ENCODE measurements at places on chromosomes 12 and 14. TPM values are rescaled to one million over a fixed set of nuclear protein-coding genes. Genes with fewer than 3 reads are reported as not detected.

PIK3C2G gene
- total RNA-seq = not detected

CLEC7A gene
- not detected for total RNA-seq

NOVA1 gene
- total RNA-seq = 12.7 TPM

PUS1 gene
- 81.2 TPM for total RNA-seq

GRCh38 chr14:76690502-76691105 is 70.7 kb upstream of the VASH1 start:
- H3K27ac ChIP-seq = no peak overlapping the region
- H3K27me3 ChIP-seq = no peaks in the 10 kb centered on the region
- H3K36me3 ChIP-seq = no peaks in the 10 kb centered on the region
- no peak overlapping the region for H3K4me3 ChIP-seq

- no peak overlapping the region for H3K27ac ChIP-seq
- no peak for DNase-seq
- H3K36me3 ChIP-seq = no peaks in the 10 kb centered on the region
- H3K4me1 ChIP-seq = no peaks in the 10 kb centered on the region
- no peak overlapping the region for H3K4me3 ChIP-seq
These were observed 29.4 kb downstream of the SYNE3 start for GRCh38 chr14:95486875-95487668.

- H3K27me3 ChIP-seq = no peaks in the 10 kb centered on the region
- no peak for DNase-seq
- H3K27ac ChIP-seq = no peak overlapping the region
These were observed 73.3 kb downstream of the CEP128 start for GRCh38 chr14:80868260-80868659.

DNA sequence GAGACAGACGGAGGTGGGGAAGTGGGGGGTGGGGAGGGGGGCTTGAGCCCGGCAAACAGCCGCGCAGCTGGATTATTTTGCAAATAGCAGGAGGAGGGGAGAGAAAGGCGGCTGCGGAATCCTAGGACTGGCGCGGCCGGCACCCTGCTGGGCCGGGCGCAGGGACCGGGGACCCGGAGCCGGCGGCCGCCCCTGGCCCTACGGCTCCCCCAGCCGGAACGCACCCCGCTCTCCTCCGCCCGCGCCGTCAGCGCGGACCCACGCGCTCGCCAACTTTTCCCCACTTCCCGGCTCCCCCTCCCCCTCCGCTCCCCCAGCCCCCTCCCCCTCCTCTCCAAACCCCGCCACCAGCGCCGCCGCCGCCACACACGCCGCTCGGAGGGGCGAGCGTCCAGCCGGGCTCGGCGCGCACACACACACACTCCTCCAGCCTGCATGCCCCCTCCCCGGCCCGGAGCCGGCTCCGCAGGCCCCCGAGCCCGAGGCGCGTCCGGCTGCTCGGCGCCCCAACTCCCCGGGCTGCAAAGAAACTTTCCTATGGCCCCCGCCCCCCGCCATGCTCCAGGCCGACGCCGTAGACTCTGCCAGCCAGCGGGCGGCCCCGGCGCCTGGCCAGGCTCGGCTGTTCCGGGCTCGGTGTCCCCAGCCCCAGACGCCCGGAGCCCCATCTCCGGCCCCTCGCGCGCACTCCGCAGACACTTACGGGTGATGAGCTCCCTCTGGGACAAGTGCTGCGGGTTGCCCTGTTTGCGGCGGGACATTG is 1.4 kb downstream of the BCL11B start:
- peak overlapping the region; percentile 81 for H3K4me3 ChIP-seq
- H3K4me1 ChIP-seq = peaks cover 13% of the 10 kb centered on the region
- no peak overlapping the region for H3K27ac ChIP-seq
- 0 out of 2 replicates have a peak, but pooled peaks cover 3% of the 10 kb centered on the region for H3K27me3 ChIP-seq

DNA sequence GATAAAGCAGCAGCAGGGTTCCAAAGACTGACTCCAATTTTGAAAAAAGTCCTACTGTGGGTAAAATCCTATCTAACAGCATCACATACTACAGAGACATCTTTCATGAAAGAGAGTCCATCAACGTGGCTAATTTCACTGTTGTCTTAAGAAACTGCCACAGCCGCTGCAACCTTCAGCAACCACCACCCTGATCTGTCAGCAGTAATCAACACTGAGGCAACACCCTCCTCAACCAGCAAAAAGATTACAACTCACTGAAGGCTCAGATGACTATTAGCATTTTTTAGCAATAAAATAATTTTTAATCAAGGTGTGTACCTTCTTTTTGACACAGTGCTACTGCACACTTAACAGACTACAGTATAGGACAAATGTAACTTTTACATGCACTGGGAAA is 6.6 kb downstream of the CAPRIN2 start:
- no peak for DNase-seq
- H3K27me3 ChIP-seq = no peaks in the 10 kb centered on the region
- no peak overlapping the region for H3K27ac ChIP-seq
- H3K36me3 ChIP-seq = peaks cover 17% of the 10 kb centered on the region
- H3K4me3 ChIP-seq = no peak overlapping the region
- H3K4me1 ChIP-seq = peaks cover 2% of the 10 kb centered on the region

GRCh38 chr14:96204151-96205058 is at the start of gene BDKRB2:
Gene BDKRB2 (plus strand): TSS chr14:96204839. CDS start chr14:96237108, 32,269 bp downstream.
- H3K36me3 ChIP-seq = no peaks in the 10 kb centered on the region
- peaks cover 22% of the 10 kb centered on the region for H3K4me1 ChIP-seq
- DNase-seq = peak; percentile 69
- H3K27ac ChIP-seq = no peak within 1 kb of the TSS

GRCh38 chr12:1595026-1595561 is 713 bp upstream of the FBXL14 start:
- H3K4me3 ChIP-seq = peak overlapping the region; percentile 65
- H3K27me3 ChIP-seq = peaks cover 21% of the 10 kb centered on the region
- H3K36me3 ChIP-seq = no peaks in the 10 kb centered on the region
- H3K27ac ChIP-seq = no peak overlapping the region
- DNase-seq = no peak
- peaks cover 24% of the 10 kb centered on the region for H3K4me1 ChIP-seq

DNA sequence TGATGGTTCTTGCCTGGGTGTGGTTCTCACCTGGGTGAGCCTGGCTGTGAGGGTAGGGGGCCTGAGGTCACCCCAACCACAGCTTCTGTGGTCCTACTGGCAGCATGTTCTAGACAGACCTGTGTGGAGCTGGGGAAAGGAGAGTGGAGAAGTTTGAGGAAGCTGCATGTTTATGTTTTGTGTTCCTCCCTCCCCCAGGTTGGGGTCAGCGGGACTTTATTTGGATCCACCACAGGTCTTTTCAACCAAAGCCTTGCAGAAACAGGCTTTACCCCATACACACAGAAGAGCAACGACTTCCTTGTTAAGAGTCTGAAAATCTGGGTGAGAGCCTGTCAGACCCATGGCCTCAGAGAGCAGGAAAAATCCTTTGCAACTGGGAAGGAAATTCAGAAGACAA is 5.6 kb downstream of the CD9 start:
- DNase-seq = no peak
- peaks cover 38% of the 10 kb centered on the region for H3K4me1 ChIP-seq
- 0 out of 2 replicates have a peak overlapping the region, but pooled peaks have one; percentile 6 for H3K4me3 ChIP-seq
- peak overlapping the region; percentile 19 for H3K27ac ChIP-seq
- no peaks in the 10 kb centered on the region for H3K36me3 ChIP-seq

- H3K27ac ChIP-seq = no peak overlapping the region
- H3K4me1 ChIP-seq = no peaks in the 10 kb centered on the region
- no peak overlapping the region for H3K4me3 ChIP-seq
- no peaks in the 10 kb centered on the region for H3K27me3 ChIP-seq
These were observed 20.0 kb upstream of the APPL2 start for GRCh38 chr12:105256011-105256410.
